ENCODE measurements at places on chromosomes 16 and 17.
A peak's percentile ranks its signal among the peaks of the same experiment; 100 is the strongest.

GRCh38 chr17:50815400-50815799, 20.0 kb upstream of the WFIKKN2 start:
- no peak for DNase-seq

GRCh38 chr17:27239046-27239445, 54.9 kb upstream of the WSB1 start:
- no peak for DNase-seq

DNA sequence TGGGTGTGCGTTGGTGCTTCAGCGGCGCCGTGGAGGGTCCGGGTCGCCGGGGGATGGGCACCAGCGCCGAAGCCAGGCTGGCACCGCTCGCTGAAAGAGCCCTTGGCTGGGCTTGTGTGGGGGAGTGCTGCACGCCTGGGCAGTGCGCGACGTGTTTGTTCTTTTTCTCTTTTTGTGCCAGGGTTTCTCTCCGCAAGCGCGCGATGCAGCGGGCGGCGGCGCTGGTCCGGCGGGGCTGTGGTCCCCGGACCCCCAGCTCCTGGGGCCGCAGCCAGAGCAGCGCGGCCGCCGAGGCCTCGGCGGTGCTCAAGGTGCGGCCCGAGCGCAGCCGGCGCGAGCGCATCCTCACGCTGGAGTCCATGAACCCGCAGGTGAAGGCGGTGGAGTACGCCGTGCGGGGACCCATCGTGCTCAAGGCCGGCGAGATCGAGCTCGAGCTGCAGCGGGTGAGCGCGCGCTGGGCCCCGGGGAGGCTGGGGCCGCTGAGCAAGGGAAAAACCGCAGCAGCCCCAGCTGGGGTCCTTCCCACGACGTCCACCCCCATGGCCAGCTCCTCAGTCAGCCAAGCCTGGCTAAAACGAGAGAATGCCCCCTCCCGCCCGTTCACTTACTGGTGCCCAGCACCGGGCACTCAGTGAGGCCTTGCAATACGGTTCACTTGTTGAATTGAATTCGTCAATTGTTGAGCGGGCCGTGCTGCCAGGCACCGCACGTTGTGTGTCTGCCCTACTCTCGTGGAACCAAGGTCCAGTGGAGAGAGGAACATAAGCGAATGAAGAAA, 541 bp downstream of the GPT2 start:
- peak; percentile 11 for DNase-seq

DNA sequence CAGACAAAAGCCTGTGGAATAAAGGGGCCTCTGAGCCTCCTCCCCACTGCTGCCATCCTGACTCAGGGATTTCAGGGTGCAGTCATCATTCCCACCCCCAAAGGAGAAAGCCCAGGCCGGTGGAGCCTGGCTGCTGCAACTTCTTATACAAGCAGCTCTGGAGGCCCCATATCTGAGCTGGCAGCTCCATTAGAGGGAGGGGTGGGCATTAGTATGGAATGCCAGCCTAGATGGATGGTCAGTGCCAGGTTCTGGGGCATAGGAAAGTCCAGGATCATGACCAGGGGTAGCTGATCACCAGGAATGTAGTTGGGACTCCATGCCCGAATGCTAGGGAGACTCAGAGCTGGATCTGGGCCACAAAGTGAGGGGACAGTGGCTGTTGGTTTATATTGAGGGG, 581.0 kb downstream of the KCNJ18 start:
- DNase-seq = no peak

DNA sequence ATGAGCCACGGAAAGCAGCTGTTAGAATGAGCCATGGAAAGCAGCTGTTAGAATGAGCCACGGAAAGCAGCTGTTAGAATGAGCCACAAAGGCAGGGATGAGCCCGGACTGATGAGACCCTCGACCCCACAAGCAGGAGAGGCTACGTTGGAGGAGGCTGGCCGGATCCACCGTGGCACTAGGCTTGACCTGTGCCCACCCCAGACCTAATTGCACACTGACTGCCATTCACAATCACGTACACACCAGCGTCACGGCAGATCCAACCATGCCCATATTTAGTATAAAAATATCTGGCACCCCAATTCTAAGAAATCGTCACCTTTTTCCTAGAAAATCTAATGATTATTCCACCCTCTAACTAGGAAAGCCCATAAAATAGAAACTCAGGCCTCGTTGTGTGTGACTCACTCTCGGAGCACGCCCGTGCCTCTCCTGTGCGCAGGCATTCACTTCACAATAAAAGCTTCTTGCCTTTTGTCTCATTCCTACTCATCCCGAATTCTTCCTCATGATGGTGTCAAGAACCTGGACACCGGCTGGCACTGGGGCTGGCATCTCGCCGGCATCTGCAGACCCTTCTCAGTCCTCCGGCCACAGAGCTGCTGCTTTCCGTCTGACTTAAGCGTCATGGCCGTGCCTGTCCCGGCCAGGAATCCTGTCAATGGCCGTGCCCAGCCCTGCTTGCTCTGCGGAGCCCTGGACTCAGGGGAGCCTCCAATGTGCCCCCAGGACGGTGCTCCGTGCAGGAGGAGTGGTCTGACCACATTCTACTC, 5.5 kb upstream of the SECTM1 start:
- DNase-seq = peak; percentile 82

GRCh38 chr17:51261024-51261963, 948 bp downstream of the UTP18 start:
- DNase-seq = peak; percentile 14

GRCh38 chr17:9244066-9245052, 223.0 kb downstream of the NTN1 start:
- peak; percentile 73 for DNase-seq
